Mesenchymal stem cell (in vitro differentiated cells and primary cell): ENCODE measurements at places on chromosomes 7 and 10.

DNA sequence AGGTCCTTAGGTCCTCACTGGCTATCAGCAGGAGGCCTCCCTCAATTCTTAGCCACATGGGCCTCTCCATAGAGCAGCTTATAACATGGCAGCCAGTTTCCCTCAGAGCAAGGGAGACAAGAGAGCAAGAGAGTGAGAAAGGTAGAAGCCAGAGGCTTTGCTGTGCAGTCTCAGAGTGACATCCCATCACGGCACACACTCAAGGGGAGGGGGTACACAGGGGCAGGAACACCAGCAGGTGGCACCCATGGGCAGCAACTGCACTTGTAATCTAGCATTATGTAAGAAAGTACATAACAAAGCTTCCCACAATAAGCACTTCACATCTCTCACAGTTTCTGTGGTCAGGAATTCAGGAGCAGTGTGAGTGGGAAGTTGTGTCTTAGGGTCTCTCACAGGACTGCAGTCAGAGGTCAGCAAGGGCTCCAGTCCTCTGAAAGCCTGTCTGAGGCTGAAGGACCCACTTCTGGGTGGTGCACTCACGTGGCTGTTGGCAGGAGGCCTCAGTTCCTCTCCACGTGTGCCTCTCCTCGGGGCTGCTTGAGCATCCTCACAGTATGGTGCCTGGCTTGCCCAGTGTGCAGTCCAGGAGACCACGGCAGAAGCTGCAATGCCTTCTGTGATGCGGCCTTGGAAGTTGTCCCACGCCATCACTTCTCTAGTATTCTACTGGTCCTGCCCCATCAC lies 159.4 kb downstream of the OAT start:
- H3K36me3 ChIP-seq, result no peaks in the 10 kb centered on the region
- peak; percentile 10 for DNase-seq
- no peaks in the 10 kb centered on the region for H3K27me3 ChIP-seq
- no peak overlapping the region for H3K27ac ChIP-seq

DNA sequence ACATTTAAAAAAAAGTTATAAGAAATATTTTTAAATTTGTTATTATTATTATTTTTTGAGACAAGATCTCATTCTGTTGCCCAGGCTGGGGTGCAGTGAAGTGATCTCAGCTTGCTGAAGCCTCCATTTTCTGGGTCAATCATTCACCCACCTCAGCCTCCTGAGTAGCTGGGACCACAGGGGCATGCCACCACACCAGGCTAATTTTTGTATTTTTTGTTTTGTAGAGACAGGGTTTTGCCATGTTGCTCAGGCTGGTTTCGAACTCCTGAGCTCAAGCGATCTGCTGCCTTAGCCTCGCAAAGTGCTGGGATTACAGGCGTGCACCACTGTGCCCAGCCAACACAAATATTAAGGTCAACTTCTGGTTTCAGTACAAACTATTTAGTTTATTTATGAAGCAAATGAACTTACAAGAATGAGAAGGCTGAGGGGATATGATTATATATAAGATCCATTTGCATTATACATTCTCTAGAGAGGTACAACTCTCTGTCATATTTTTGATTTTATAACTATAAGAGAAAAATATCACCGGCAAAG lies 45.9 kb upstream of the FAM133B start:
- H3K27me3 ChIP-seq, result no peaks in the 10 kb centered on the region
- no peak overlapping the region for H3K4me3 ChIP-seq
- peaks cover 9% of the 10 kb centered on the region for H3K36me3 ChIP-seq

DNA sequence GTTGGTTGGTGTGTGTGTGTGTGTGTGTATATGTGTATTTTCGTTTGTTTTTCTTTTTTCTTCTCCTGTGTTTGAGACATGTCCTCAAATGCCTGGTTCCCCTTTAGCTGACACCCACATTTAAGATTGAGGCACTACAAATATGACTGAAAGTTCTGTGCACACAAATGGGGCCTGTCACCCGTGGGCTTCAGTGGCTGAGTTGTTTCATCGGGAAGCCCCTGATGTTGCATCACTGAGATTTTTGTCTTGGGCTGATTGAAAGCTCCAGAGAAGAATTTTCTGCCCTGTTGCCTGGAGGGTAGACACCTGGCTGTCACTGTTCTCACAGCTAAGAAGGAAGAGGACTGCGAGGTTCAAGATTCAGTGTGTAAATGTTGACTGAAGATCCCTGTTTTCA lies 283.8 kb upstream of the C7orf33 start:
- H3K27ac ChIP-seq, result no peak overlapping the region
- no peaks in the 10 kb centered on the region for H3K36me3 ChIP-seq
- H3K27me3 ChIP-seq, result peaks cover 14% of the 10 kb centered on the region
- DNase-seq, result no peak
- no peak overlapping the region for H3K4me3 ChIP-seq

DNA sequence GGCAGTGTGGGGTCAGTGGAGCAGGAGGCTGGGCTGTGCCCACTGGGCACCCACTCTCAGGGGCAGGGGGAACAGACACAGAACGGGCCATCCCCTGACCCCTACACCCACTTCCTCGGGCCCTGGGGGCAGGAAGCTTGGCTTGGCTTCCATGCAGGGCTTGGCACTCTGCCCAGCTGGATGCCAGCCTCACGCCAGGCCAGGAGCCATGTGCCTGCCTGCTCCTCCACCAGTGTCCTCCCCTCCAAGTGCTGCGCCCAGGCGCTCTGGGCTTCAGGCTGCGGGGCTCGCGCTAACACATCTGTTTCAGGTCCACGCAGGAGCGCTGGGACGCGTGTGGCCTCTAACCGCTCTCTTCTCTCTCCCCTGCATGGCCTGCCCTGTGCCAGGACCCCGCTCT lies 12.7 kb downstream of the LDB3 start:
- H3K4me1 ChIP-seq, result peaks cover 11% of the 10 kb centered on the region
- DNase-seq, result no peak
- H3K27me3 ChIP-seq, result peaks cover 34% of the 10 kb centered on the region
- no peak overlapping the region for H3K4me3 ChIP-seq
- no peaks in the 10 kb centered on the region for H3K36me3 ChIP-seq
- H3K27ac ChIP-seq, result no peak overlapping the region

DNA sequence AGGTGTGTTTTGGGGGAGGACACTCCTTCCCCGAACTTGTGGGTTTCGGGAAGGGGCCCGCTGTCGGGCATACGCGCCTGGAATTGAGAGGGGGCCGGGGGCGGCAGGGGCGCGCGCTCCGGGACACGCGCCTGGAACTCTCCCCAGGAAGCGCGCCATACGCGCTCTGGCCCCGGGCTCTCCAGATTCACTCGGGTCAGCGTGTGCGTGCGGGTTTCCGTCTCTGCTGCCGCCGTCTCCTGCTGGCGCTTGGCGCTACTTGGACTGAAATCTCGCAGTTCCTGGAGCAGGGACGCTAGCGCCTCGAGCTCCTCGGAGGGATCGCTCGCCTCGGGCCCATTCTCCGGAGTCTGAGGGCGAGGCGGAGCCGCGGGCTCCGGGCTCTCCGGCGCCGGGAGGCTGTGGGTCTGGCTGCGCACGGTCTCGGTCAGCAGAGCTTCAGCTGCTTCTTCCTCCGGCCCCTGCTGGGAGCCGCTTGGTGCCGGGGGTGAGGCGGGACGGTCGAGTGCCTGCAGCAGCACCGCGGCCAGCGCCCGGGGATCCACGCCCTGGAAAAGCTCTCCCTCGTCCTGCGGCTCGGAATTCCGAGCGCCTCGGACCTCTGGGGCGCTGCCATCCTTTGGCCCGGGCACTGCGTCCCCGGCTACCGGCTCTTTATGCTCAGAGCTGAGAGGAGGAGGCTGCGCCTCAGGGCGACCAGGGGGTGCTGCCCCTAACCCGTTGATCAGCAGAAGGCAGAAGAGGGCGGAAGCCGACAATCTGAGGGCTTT lies 1.1 kb downstream of the VGF start:
- peaks cover 68% of the 10 kb centered on the region for H3K4me1 ChIP-seq
- H3K27ac ChIP-seq, result no peak overlapping the region
- H3K27me3 ChIP-seq, result peaks cover 44% of the 10 kb centered on the region
- peak overlapping the region; percentile 49 for H3K4me3 ChIP-seq

GRCh38 chr7:32147546-32148268 lies 77.5 kb upstream of the PDE1C start:
- no peak overlapping the region for H3K4me3 ChIP-seq
- peaks cover 4% of the 10 kb centered on the region for H3K4me1 ChIP-seq
- H3K27me3 ChIP-seq, result no peaks in the 10 kb centered on the region
